ENCODE measurements at places on chromosomes 5 and 9.
A peak's percentile ranks its signal among the peaks of the same experiment; 100 is the strongest.

GRCh38 chr5:111746791-111747190 lies 10.2 kb downstream of the NREP start:
- DNase-seq = no peak

DNA sequence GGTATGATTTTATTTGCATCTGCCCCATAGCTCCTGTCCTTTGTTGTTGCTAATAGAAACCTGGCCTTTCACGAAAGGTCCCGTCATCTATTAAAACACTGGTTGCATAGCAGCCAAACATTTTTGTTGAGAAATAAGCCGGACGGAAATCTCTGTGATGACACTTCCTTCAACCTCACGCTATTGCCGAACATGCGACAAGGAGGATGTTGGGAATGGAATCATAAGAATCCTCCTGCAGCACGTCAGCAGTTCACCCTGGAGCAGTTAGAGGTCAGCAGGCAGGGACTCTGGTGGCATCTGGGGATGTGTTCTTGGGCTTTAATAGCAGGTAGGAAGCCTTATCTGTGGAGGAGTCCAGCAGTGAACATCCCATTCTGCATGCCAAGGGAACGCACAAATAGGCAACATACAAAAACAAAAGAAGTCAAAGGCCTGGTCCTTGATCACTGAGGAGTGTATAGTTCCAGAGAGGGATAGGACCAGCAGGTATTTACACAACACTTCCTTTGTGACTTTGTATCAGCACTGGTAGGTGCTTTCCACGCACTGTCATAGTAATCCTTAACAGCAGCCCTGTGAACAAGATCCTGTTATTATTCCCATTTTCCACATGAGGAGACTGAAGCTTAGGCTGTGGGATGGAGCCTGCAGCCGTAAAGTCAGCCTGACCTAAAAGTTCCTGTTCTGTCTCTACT lies 33.4 kb downstream of the ARHGAP26 start:
- no peak for DNase-seq

DNA sequence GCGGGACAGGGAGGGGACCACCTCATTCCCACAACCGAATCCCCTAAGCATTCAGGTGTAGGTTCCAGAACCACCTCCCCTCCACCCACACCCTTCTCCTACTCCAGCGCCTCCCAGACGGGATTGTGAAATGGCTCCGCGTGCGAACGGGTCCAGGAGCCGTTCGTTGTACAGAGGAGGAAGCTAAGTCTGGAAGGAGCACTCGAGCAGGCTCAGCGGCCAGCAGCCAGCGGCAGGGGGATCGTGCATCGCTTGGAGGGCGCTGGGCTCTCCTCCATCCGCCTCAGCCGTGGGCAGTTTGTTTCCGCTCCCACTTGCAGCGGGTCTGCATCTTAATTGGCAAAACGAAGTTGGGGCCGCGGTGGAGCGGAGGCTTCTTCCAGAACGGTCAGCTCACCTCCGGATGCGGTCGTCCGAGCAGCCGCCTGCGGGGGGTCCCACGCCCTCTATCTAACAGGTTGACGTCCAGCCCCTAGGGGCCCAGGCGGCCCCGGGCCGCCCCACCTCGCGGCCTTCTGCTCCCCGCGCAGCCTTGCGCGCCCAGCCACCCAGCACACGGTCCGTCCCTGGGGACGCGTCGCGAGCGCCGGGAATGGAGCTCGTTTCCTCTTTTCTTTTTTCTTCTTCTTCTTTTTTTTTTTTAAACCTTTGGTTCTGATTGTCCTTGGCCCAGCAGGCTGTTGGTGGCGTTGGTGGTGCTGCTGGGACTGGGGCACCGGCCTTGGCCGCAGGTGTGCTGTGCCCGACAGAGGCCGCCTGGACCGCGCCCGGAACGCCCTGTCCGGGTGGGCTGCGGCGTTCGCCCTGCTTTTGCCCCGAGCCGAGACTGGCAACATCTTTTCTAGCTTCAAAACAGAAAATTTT lies 3.9 kb upstream of the BARX1 start:
- no peak for DNase-seq

- no peak for DNase-seq
Measured at GRCh38 chr5:2542821-2543220, 208.7 kb downstream of the IRX2 start.

DNA sequence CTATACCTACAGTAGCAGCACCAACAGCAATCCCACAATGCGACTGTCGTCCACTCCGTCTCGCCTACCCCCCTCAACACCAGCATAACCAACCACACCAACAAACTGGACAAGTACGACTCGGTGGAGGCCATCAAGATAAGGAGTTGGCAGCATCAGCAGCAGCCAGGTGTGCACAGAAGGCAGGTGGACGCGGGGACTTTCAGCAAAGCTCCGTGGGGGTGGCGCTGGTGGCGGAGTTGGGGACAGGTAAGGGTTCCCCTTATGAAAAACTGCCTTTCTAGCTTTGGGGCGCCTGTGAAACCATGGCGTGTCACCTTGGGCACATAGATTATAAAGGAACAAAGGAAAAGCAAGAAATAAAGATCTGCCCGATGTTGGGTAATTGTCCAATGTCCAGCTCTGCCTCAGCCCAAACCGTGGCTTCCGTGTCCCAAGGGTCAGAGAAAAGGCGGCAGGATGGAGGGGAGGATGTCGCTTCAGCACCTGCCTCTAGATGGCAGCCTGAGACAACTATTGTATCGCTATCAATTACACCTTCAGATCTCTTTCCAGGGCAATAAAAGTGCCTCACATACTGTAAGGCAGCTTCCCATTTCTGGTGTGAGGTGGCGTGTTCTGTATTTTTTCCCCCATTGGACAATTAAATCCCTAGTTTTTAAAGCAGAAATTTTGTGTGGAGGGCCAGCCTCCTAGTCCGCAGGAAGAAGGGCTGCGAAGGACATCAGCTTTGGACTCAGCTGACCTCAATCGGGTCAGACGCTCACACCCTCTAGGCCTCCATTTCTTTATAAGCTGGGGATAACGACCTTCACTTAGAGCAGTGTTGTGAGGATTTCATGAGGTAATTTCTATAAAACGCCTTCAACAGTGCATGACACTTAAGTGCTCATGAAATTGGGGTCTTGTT lies 58.8 kb downstream of the MTRR start:
- peak; percentile 28 for DNase-seq

- DNase-seq = no peak
Measured at GRCh38 chr9:87307848-87308247, 189.8 kb upstream of the DAPK1 start.

DNA sequence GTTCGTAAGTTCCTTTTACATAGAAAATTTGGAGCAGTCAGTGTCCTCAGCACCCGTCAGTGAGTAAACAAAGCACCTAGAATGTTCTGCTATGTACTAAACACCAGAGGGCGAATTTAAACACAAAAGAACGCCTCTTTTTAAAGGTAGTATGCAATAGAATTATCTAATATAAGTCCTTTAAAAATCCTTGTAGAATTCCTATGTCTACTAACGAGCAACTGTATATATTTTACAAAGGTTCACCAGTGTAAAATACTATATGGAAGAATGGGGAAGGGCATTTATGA lies 499 bp upstream of the TMEM232 start:
- DNase-seq = peak; percentile 28

- DNase-seq = peak; percentile 30
Measured at GRCh38 chr5:160230686-160231527, 1.6 kb downstream of the FABP6 start.
